SK-N-SH (cell line): ENCODE measurements at places on chromosomes 3 and 15.

GRCh38 chr15:73873889-73874511 lies 636 bp downstream of the TBC1D21 start:
- DNase-seq: peak; percentile 55

- no peak for DNase-seq
Measured at GRCh38 chr3:107308716-107309115, 68.5 kb upstream of the CCDC54 start.

DNA sequence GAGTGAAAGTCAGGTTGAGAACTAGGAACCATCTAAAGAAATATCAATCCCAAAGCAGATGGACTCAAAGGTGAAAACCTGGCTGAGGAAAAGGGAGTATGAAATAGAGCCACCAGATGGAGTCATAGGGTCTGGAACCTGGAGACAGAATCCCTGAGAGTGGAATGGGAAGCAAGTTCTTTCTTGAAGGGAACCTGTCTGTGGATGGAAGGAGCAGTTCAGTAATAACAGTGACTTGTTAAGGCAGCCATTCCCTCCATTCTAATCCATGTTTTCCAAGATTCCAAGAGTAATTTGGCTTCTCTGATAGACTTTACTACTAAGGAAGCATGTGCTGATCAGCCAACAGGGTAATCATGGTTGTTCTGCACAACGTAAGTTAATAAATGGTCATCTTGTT lies 22.5 kb upstream of the AQP9 start:
- DNase-seq: peak; percentile 7

DNA sequence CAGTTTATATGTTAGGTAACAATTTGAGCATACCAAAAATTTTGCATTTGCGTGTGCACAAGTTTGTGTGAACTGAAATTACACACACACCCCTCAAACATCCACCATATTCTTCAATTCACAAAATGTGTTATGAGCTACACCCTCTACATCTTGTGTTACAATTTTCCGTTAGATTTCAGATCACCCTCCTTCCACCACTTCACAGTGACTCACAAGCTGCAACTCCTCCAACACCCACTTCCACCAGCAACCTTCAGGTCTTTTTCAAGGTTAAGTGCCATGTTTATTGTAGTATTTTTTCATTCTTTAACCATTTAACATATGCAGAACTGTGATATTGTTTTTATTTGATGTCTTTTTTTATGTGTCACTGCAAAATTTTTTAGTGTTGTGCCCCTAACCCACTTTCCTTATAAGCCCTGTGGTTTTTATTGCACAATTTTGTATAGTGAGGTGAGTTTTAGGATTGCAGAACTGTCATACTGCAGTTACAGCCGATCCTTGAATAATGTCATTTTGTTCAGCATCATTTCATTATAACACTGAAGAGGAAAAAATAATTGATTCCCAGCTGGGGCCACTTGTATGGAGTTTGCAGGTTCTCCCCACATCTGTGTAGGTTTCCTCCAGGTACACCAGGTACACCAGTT lies 148.9 kb downstream of the PLCL2 start:
- no peak for DNase-seq

- DNase-seq: peak; percentile 37
Measured at GRCh38 chr3:53231532-53232511, 24.0 kb downstream of the TKT start.

GRCh38 chr15:28919201-28919635 lies 33.4 kb downstream of the APBA2 start:
- DNase-seq: no peak

- DNase-seq: peak; percentile 57
Measured at GRCh38 chr15:68200016-68200861, 4.9 kb downstream of the CALML4 start.

GRCh38 chr3:55180161-55180560 lies 252.3 kb upstream of the LRTM1 start:
- no peak for DNase-seq

DNA sequence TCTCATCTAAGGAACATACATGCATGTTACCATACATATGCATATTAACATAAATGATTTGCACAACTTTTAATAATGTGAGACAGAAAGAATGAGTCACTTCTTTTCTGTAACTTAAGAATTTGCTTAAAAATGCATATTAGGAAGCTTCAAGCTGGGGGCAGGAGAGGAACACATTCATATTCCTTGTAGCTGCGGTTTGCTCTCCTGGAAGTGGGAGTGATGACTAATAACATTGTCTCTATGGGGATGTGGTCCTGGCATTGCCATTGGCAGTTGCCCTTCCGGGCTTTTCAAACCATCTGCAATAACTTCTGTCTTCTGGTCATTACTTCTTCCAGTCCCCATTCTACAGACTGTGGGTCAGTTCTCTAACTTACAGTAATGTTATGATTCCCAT lies 15.6 kb downstream of the CHST2 start:
- DNase-seq: peak; percentile 17

GRCh38 chr3:170585937-170586310 lies at the start of gene SLC7A14:
Gene SLC7A14, minus strand, starts transcription at chr3:170586075. Its CDS starts 59,139 bp downstream, at chr3:170526936.
- DNase-seq: peak; percentile 89

- no peak for DNase-seq
Measured at GRCh38 chr15:75058127-75058905, 34.9 kb downstream of the PPCDC start.

DNA sequence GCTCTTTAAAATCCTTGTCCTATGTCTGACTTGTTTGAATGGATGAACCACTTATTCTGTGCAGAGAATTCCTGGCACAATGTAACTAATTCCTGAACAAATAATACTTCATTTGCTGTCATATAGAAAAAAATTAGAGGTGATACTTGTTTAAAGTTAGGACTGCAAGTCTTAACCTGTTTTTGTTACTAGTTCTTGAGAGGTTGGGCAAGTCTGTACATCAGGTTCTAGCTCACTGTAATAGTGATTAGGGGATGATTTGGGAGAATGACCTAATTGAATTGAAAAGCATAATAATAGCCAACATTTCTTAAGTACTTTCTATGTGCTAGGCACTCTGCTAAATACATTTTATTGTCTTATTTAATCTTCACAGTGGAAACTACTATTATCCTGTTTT lies 49.3 kb downstream of the GMPS start:
- DNase-seq: no peak

- DNase-seq: no peak
Measured at GRCh38 chr3:21331321-21331720, 419.7 kb downstream of the ZNF385D start.

DNA sequence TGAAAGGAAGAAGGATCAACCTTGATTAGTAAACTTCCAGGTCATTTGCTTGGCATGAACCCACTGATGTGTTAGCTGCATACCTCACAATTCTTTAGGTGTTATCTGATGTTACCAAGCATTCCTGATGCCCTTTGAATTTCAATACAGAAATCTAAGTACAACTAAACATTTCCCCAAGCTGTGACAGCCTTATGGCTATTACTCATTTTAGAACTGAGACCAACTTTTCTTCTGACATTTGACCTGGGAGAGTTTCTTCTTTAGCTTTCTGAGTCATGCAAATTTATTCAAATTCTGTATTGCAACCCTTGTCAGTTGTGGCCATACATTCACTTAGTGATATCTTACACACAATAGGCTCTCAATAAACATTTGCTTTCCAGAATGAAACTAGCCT lies 124.3 kb downstream of the TIGIT start:
- DNase-seq: no peak

GRCh38 chr15:59722037-59722436 lies 32.9 kb upstream of the BNIP2 start:
- DNase-seq: no peak

GRCh38 chr3:56192001-56192400 lies 276.3 kb downstream of the ERC2 start:
- DNase-seq: no peak

- peak; percentile 40 for DNase-seq
Measured at GRCh38 chr3:196788528-196788927, 48.9 kb downstream of the PAK2 start.

GRCh38 chr3:72579581-72580245 lies 268.5 kb downstream of the SHQ1 start:
- no peak for DNase-seq

GRCh38 chr3:78804251-78805037 lies 963.4 kb downstream of the ROBO1 start:
- no peak for DNase-seq

- peak; percentile 90 for DNase-seq
Measured at GRCh38 chr15:84914909-84915605, 30.6 kb downstream of the SLC28A1 start.

- DNase-seq: no peak
Measured at GRCh38 chr3:46110701-46111493, 83.6 kb upstream of the XCR1 start.

- no peak for DNase-seq
Measured at GRCh38 chr3:89144080-89144479, 36.7 kb downstream of the EPHA3 start.

- no peak for DNase-seq
Measured at GRCh38 chr3:143294188-143294587, 174.6 kb downstream of the CHST2 start.

DNA sequence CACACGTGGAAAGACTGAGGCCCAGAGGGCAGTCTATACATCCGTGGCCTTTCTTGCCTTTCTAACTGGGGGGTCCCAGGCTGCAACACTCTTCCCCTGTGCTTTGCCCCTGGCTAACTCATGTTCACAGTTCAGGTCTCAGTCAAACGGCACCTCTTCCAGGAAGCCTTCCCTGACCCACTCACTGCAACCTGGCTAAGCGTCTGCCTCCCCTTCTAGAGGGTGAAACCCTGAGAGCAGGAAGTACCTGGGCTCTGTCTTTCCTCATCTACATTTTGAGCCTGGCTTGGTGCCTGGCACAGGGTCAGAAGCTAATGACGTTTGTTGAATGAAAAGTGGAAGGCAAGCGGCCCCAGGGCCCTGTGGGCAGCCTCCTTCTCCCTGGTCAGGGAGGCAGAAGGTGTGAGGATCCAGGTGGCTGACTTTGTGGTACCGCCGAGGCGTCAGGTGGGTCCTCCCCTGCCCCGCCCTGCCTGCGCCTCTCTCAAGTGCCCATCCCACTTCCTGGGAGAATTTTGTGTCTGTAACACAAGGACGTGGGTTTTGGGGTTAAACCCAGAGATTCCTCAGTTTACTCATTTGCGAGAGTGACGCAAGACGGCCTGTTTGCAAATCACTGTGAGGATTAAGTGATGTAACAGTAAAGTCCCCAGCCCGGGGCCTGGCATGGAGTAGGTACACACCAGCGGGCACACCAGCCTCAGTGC lies 32.1 kb downstream of the DNASE1L3 start:
- DNase-seq: no peak

DNA sequence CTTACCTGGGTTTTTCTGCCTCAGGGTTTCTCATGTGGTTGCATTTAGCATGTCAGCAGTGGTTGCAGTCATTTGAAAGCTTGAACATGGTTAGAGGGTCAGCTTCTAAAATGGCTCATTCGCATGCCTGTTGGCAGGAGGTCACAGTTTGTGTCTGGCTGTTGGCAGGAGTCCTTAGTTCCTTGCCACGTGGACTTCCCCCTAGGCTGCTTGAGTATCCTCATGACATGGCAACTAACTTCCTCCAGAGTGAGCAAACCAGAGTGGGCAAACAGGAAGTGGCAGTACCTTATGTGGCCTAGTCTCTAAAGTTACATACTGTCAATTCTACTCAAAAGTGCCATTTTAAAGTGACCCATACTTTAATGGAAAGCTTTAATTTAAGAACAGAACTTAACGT lies 3.4 kb upstream of the UNC13C start:
- DNase-seq: no peak

DNA sequence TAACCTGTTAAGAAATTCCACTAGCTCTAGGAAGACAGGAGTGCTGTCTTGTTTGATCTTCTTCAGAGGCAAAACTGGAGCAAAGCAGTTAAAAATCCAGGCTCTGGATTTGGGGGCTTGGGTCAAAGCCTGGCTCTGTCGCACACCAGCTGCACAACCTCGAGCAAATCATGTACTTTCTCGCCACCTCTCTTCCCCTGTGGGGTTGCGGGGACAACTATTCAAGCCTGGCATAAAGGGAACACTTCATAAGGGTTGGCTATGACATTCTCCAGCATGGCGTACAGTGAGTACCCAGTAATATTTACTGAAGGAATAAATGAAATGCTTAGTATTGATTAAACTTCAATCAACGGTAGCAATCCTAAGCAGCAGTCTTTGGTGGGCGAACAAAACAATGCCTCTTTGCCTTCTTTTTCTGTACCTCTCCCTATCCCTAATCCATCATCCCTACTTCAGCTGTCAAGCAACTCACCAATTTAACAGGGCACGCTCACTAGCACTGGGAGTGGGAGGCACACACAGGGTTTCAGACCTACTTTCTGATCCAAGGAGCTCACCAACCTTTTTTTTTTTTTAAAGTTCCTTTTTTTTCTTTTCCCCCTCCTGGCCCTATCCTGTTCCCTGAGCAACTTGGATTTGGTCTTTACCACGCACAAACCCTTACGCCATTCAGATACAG lies 33.0 kb downstream of the GNB5 start:
- DNase-seq: no peak

- DNase-seq: no peak
Measured at GRCh38 chr3:29164825-29165224, 116.0 kb upstream of the RBMS3 start.

GRCh38 chr3:127406309-127407025 lies 118.6 kb upstream of the PRR20G start:
- DNase-seq: peak; percentile 41

GRCh38 chr3:2657971-2658370 lies 452.2 kb downstream of the IL5RA start:
- DNase-seq: no peak

DNA sequence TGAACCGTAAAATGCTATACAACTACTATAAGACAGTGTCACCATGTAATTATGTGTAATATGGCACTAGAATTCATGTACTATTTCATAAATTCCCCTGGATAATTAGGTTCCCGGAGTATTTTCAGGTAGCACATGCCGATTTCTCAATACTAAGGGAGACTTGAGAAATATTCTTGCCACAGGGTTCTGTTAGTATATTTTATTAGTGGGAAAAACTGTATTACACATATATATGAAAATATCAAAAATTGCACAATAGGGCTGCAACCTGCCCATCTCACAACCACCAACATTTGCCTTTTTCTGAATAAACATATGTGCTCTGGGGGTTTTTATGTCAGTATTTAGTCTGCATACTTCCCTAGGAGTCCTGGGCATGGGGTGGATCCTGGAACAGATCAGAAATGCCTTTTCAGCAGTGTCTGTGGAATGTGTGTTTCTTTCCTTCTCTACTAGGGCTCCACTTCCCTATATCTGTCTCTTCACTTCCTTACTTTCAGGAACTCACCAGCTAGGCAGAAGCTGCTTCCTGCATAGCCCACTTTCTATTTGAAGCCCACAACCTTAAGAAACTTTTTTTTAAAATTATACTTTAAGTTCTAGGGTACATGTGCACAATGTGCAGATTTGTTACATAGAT lies 87.5 kb downstream of the RPL39L start:
- DNase-seq: no peak

DNA sequence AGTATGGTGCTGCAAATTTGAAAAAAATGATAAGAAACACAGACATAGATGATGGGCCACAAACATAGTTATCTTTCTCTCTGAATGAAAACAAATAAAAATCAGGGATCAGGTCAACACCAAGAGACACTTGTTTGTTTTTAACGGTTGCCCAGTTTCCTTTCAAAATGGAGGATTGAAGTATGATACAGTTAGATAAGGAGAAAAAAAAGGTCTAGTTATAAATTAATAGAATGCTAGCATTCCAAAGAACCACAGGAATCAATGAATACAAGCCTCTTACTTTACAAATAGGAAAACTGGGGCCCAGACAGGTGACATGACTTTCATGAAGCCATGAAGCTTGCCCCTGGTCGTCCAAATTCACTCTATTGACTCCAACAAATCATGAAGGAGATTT lies 305.1 kb downstream of the ZNF621 start:
- DNase-seq: no peak
